Activated T-helper 1 cell treated with Interleukin-2 at 50 U/mL for 16 hours (primary cell): ENCODE measurements at places on chromosomes 2 and 18.

- DNase-seq = no peak
Measured at GRCh38 chr2:205495819-205496218, 186.5 kb upstream of the NRP2 start.

GRCh38 chr18:50742952-50743351 is 76.9 kb downstream of the MRO start:
- no peak for DNase-seq

- DNase-seq = no peak
Measured at GRCh38 chr2:159613651-159614285, 2.6 kb downstream of the BAZ2B start.

- DNase-seq = no peak
Measured at GRCh38 chr2:8479298-8479697, 202.6 kb upstream of the ID2 start.

GRCh38 chr2:37167636-37168180 is 10.9 kb upstream of the EIF2AK2 start:
- no peak for DNase-seq

GRCh38 chr2:12555012-12555645 is 161.6 kb upstream of the TRIB2 start:
- DNase-seq = no peak

- DNase-seq = peak; percentile 42
Measured at GRCh38 chr2:73163483-73164367, 38.6 kb upstream of the NOTO start.
